ENCODE measurements at places on chromosomes 13 and 19.
A peak's percentile ranks its signal among the peaks of the same experiment; 100 is the strongest.

DNA sequence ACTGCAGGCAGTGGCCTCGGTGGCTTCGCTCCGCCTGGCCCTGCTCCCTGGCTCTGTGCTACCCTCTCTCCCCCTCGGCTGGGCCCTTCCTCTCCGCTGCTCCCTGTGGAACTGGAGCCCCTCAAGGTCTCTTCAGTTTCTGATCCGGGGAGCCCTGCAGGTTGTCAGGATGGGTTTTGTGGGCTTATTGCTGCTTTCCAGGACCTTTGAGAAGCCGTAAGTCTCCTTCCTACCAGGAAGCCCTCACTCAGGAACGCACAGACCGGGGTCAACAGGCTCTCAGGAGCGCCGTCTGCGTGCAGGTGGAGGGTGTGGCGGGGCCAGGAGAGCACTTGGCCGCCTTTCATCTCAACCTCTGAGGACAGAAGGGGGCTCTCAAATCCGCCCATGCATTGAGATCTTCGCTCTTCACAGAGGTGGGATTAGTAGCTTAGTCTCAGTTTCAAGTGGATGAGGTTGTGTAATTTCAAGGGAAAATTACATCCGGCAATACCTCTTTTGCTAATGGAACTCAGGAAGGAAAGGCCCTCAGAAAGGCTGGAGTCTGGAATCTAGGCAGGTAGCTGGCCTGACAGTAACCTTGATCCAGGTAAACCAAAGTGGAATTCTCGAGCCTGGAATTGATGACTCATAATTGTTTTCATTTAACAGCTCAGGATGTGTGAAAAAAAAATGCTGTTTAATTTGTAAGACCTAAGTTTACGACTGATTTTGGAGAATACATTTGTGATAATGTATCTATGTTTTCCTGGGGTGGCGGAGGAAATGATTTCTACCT is 102.0 kb downstream of the ATP11A start:
- DNase-seq: no peak

DNA sequence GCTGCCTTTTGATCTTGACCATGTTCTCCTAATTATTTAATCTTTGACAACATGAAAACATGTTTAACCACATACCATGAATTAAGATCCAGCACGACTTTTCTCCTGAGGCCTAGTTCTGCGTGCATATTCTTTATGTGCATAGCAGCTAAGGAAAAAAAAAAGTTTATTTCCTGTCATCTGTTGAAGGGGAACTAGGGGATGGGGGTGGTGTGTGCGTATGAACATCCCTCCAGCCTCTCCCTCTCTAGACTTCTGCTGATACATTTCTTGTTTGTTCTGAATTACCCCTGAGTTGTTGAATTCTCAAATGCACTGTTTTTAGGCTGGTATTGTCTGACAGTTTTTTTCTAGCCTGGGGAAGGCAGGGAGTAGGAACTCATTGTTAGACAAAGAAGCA is 543.3 kb downstream of the FGF9 start:
- no peak for DNase-seq

DNA sequence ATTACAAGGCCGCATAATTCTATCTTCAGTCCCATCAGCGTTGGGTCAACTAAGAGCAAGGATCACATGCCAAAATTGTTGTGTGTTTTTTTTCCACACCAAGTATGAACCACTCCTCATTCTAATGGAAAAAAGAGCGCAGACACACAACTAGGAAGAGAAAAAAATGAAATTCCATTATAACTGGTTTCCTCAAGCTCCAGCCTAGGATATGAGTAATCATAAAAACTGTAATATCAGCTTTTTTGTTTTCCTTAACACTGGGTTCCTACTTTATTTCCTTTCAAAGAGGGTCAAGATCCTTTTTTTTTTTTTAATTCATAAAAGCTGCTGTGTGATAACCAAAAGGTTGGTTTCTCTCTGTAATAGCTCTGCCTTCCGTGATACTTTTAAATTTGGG is 19.4 kb downstream of the TSHZ3 start:
- DNase-seq: no peak

DNA sequence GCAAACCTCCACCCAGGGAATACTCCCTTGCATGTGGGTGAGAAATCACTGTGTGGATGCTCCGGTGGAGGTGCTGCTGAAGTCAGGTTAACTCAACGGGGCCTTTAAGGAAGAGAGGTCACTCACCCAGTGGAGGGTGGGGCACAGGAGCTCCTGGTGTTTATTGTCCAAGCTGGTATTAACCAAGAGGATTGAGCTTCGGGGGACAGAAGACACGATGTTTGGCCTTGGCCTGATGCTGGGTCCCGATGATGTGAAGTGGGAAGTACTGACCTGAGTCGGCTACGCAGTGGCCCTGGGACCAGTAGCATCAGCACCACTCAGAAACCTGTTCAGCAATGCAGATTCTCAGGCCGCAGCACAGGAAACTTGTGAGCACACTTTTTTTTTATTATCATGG is 85.7 kb upstream of the WASF3 start:
- no peak for DNase-seq

DNA sequence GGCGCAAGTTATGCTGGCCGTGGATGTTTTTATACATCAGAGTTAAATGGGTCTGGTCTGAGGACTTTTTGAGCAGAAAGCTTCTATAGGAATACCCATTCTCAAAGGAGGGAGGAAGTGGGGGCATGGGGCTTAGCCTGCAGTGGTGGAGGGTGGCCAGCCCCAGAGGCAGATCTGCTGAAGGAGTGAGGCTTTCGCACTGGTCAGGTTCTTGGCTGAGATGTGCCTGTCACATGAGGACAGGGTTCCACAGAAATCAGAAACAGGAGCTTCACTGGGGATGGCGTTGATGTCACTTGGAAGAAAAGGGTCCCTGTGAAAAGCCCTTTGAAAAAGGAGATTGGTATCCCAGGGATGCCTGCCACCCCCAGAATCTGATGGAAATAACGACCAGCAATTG is 100.7 kb upstream of the MCF2L start:
- no peak for DNase-seq

- no peak for DNase-seq
These were observed 335.1 kb downstream of the GPC6 start for GRCh38 chr13:93561576-93562225.

DNA sequence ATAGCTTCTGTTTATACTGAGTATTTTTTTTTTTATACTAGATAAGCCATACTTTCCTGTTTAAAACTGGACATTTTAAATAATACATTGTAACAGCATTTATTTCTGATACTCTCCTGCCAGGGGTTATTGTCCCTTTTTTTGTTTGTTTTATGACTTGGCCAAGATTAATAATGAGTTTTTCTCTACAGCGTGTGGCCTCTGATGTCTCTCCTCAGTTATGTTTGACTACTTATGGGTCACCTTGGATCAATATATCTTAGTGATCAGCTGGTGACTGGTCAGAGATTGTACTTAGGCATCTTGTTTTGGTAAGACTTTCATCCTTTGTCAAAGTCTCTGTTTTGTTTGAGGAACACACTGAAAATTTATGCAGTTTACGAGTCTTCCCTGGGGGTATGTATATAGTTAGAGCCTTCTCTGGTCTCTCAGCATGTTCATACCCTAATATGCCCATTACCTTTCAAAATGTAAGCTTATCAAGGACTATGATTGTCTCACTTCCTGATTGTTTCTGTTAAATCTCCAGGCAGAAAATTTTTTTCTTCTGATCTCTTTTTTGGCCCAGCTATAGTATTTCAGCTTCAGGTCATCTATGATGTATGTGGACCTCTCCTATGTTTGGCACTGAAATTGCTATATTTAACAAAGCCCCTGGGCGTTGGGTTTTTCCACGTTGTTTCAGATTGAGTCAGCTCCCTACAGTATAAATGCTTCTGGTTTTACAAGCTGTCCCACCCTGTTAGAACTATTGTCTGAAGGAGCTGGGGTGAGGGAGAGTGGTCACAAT is 87.9 kb downstream of the URI1 start:
- peak; percentile 56 for DNase-seq

- DNase-seq: no peak
These were observed 643.9 kb upstream of the SGCG start for GRCh38 chr13:22536851-22537250.

GRCh38 chr19:40565355-40565754 is 11.3 kb upstream of the SHKBP1 start:
- DNase-seq: no peak

DNA sequence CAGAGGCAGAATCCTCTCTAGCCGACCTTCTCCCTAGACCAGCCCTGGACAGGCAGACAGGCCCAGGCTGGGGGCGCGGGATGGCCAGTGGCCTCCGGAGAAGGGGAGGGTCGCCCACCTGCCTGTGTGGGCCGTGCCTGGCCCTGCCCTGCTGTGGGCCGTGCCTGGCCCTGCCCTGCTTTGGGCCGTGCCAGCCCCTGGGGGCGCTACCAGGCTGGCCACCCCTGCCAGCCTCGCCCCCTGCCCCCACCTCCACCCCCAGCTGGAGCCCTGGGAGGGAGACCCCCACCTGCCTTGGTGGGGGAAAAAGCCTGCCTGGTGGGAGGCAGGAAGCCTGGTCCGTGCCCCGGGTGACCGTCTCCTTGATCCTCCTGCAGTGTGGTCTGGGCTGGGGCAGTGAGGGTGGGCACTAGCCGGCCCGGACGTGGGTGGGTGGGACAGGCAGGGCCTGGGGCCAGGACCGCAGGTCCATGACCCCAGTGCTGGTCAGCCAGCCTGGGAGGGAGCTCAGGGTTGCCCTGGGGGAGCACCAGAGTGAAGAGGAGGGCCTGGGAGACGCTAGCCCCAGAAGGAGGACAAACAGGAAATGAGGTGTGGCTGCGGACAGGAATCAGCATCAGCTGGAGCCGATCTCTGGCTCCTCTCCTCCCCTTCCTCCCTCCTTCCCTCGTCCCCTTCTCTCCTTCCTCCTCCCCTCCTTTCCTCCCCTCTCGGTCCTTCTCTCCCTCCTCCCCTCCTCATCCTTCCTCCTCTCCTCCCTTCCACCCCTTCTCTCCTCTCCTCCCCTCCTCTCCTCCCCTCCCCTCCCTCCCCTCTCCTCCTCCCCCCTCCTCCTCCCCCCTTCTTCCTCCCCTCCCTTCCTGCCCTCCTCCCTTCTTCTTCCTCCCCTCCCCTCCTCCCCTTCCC is 5.1 kb upstream of the MKNK2 start:
- no peak for DNase-seq

Data from HAP-1 (cell line).